ENCODE measurements at places on chromosomes 7 and 10.

DNA sequence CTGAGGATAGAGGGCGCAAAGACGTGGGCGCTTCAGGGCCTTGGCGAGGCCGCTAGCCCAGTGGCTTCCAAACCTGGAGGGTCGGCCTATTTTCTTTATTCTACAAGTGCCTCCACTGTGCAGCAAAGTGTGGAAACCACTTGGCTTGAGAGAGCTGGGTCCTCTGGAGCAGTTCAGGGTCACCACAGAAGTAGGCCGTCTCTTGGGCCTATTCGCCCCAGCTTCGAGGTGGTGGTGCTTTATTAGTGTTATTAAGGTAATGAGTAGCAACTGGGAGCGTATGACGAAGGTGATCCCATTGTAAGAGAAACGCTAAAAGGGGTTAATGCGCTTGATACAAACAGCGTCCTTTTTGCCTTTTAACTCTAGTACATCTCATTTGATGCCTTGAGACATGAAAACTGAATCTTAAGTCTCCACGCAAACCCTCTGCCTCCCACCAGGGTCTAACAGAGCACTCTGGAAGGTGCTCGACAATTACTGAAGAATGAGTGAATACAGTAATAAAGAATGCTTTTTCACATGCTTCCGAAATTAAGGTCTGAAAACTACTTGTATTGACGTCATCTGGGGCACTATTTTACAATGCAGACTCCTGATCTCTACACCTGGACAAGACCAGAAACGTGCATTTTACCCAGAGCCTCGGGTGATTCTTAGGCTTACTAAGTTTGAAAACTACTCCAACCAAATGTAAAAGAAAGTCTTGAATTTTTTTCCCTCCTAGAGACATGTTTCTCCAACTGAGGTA is 647 bp upstream of the GSAP start:
- DNase-seq = no peak

DNA sequence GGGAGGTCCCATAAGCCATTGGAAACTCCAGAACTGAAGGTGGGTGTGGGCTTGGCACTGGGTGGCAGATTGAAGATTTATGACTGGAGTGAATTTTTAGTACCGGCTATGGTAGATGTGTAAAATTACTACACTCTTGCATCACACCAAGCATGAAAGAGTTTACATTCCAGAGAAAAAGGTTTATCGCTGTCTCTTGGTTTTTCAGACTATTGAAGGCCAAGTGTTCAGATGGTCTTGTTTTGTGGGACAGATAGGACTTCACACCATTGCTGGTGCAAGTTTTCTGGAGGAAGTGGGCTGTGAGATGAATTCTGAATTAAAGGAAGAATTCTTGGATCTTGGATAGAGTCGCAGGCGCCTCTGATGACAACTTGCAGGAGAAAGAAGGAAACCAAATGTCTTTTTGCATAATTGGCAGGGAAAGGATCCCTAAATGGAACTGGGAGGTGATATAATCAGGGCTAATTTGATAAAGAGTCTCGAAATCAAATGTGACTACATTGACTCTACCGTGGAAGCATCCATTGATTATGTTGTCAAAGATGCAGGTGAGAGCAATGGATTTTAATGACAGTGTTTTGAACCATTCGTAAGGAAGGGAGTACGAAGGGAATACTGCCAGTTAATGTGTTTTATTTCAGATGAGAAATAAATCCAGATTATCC is 14.2 kb upstream of the NMT2 start:
- no peak for DNase-seq

DNA sequence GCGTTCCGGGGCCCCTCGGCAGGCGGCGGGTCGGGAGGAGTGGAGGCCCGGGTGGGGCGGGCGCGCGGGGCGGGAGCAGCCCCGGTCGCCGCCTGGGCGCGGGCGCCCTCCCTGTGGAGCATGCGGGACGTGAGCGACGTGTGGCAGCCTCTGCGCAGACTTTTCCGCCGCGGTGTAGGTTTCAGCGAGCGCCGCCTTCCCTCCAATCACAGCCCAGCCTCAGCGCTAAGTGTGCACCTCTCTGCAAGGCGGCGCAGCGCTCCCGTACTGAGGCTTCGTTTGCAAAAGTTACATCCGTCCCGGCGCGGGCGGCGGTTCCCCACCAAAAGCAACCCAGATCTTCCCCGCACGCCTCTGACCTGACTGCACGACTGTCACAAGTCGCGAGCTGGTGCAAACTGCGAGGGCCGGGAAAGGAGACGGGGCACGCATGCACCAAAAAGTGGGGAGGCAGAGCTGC is 1.2 kb upstream of the PFKFB3 start:
- DNase-seq = peak; percentile 62

- peak; percentile 34 for DNase-seq
Measured at GRCh38 chr7:128459394-128459878, 3.8 kb downstream of the HILPDA start.

GRCh38 chr10:110840225-110840922 is 31.4 kb upstream of the PDCD4 start:
- no peak for DNase-seq

GRCh38 chr7:87316846-87317552 is 28.5 kb upstream of the CROT start:
- no peak for DNase-seq

GRCh38 chr7:109206196-109206595 is 636.5 kb downstream of the DNAJB9 start:
- no peak for DNase-seq

GRCh38 chr10:54691331-54691730 is 109.7 kb downstream of the PCDH15 start:
- DNase-seq = no peak

GRCh38 chr7:51034521-51035264 is 252.0 kb upstream of the GRB10 start:
- no peak for DNase-seq

DNA sequence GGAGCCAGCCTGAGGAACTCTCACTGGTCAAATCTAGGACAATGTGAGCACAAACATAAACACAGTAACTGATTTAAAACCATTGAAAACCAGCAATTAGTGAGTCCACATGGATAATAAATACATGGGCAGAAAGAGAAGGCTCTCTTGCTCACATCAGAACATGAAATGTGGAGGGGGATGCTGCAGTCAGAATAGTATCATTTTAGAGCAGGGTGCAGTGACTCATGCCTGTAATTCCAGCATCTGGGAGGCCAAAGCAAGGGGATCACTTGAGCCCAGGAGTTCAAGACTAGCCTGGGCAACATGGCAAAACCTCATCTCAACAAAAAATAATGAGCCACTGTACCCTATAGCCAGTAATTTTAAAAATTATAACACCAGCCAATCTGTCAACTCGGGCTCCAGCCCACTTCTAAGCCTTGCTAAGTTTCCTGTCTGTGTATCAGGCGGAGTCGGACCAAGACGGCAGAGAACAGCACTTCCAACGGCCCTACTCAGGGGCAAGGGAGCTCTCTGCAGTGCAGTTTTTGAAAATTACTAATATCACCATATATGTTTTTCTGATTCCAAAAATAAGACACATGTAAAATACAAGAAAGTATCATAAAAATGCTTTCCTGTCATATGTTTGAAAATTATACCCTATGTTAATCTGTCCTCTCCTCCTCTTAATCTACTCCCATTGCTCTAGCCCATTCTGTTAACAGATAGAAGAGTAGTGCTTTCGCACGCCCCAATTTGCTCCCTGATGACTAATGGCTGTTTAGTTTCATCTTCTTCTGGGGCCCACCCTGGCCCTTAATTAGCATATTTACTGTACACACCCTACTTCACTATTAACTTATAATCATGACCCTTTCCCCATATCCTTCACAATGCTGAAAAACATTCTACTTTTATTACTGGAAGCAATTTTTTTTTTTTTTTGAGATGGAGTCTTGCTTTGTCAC is 17.1 kb downstream of the URGCP start:
- no peak for DNase-seq

GRCh38 chr7:103373866-103374643 is 26.6 kb downstream of the PSMC2 start:
- DNase-seq = no peak

DNA sequence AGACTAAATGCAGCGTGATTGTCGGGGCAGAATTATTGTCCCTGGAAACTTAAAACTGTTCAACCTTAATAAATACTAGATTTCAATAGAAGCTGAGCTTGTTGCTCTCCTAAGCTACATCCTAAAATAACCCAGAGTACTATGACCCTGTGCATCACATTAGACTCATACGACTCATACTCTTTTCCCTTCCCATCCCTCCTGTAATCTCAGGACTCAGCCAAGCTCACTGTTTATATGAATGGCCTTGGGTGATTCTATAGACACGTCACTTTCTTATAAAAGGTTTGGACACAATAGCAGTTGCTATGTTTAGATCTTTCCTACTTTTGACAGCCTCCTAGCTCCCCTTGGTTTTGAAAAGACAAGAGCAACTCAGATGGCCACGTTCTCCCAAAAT is 17.2 kb downstream of the TCF7L2 start:
- DNase-seq = no peak

GRCh38 chr10:15661574-15661973 is 58.1 kb downstream of the ITGA8 start:
- no peak for DNase-seq
